DMS53 (cell line): ENCODE measurements at places on chromosomes 5 and 9.
A peak's percentile ranks its signal among the peaks of the same experiment; 100 is the strongest.

- DNase-seq = peak; percentile 94
These were observed 19.0 kb downstream of the C9orf152 start for GRCh38 chr9:110188991-110189390.

DNA sequence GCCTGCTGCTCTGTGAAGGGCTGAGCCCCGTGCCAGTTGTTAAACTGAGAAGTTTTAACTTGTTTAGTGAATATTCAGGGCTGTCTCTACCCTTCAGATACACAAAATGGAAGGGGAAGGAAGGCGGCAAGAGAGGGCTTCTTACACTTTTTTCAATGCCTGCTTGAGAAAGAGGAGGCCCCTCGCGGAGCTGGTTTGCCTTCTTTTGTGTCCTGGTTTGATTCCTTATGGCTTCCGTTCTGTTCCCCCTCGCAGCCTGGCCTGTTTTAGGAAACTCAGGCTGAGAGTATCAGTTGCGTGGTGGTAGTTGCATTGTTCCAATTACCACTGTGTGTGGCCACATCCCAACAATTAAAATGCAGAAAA, 1.0 kb downstream of the FAM53C start:
- no peak for DNase-seq

- DNase-seq = no peak
These were observed 192.9 kb upstream of the RAD23B start for GRCh38 chr9:107090218-107090617.

DNA sequence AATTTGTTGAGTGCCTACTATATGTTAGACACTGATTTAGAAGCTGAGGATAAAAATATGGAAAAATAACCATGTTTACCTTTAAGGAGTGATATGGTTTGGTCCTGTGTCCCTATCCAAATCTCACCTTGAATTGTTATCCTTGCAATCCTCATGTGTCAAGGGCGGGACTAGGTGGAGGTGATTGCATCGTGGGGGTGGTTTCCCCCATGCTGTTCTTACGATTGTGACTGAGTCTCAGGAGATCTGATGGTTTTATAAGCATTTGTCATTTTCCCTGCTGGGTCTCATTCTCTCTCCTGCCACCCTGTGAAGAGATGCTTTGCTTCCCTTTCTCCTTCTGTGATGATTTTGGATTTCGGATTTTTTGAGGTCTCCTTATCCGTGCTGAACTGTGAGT, 876.4 kb downstream of the DTWD2 start:
- DNase-seq = no peak

DNA sequence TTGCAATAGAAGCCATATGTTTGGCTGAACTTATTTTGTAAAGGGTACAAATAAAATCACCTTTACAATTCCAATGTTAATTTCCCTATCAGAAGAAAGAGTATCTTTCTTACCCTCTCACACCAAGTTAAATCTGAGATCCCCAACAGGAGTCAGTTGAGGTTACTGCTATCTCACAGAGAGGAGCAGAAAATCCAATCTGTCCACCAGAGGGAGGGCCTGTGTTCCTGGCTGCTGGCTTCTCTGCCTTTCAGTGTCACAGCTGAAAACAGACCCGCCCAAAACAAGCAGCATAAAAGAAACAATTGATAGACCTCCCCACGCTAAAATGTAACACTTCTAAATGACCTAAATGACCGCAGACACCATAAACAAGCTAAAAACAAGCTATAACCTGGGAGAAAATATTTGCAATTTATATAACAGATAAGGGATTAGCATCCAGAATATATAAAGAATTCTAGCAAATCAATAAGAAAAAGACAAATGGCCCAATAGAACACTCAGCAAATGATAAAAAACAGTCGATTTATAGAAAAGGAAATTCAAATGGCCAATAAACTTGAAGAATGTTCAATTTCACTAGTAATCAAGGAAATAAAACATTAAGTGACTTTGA, 24.5 kb upstream of the MVB12B start:
- DNase-seq = peak; percentile 81

GRCh38 chr9:113650207-113651131, 186.9 kb downstream of the RGS3 start:
- DNase-seq = peak; percentile 94

DNA sequence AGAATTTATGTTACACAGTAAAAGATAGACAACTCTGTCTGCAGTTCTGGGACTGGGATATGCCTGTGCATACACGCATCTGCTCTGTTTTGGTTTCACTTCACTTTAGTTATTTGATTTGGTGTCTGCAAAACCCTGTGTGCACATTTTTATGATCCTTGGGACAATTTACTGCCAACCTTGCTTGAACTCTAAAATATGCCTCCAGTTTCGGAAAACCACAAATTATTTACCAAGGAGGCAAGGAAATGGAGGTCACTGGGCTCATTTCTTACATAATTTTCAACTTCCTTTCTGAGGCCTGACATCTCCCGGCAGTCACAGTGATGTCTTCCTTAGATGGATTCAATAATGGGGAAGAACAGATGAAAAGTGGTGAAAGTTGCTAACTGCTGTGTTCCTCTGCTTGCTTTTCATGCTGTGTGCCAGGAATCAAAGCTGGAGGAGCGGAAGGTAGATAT, 61.2 kb upstream of the TAF11L2 start:
- DNase-seq = no peak

- DNase-seq = no peak
These were observed 16.3 kb upstream of the SLC36A2 start for GRCh38 chr5:151363673-151364072.

DNA sequence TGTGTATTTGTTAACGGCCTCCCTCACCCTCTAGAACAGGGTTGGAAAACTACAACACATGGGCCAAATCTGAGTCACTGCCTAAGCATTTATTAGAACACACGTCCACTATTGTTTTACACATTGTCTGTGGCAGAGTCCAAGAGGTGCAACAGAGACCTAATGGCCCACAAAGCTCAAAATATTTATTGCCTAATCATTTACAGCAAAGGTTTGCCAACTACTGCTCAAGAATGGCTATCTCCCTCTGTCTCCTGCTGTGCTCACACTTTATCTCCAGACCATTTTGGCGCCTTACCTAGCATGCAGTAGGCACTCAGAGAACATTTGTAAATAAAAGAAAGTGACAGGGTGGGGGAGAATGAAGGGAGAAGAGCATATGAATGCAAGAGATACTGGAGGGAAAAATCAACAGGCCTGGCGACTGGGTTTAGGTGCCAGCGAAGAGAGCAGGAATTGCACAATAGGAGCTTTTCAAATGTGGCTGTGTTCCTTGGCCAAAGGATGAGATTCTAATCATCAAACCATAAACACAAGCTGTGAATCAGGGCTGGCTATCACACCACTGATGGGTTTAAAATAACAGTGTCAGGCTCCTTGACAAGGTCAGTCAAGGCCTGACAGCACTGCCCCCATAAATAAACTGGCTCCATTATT, 80.3 kb downstream of the EPB41L4A start:
- no peak for DNase-seq

DNA sequence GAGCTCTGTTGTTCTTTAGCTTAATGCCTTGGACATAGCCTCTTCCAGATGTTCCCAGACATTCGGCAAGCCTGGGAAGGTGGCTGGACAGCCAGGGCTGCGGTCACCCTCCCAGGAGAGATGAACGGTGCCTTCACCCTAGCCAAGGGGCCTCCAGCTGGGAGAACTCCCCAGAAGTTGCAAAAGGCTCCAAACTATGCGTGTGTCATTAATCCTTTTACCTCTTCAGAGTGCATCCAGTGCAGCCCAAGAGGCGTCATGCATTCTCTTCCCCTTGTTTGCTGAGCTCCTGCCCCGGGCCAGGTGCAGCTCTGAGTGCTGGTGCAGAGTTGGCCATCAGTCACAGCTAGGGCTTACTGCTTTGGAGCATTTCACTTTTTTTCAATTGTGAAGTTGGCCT, 22.8 kb downstream of the HMCN2 start:
- DNase-seq = peak; percentile 80

GRCh38 chr5:43050384-43050783, 10.3 kb upstream of the ANXA2R start:
- DNase-seq = no peak

DNA sequence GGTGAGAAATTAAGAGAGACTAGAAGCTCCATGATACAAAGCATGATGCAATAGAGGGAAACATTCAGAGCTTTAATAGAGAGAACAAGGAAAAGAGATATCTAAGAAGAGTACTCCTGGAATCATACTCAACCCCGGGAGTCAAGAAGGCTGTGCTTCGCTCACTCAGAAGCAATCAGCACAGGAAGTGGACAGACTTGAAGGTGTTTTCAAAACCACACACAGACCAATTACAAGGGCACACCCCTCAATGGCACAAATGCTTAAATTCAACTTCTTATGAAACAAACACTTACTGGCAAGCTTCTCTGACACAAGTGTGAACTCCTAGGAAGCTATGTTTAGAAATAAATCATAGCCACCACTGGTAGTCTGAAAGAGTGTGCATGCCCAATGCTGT, 462.3 kb downstream of the GABRG2 start:
- DNase-seq = no peak

DNA sequence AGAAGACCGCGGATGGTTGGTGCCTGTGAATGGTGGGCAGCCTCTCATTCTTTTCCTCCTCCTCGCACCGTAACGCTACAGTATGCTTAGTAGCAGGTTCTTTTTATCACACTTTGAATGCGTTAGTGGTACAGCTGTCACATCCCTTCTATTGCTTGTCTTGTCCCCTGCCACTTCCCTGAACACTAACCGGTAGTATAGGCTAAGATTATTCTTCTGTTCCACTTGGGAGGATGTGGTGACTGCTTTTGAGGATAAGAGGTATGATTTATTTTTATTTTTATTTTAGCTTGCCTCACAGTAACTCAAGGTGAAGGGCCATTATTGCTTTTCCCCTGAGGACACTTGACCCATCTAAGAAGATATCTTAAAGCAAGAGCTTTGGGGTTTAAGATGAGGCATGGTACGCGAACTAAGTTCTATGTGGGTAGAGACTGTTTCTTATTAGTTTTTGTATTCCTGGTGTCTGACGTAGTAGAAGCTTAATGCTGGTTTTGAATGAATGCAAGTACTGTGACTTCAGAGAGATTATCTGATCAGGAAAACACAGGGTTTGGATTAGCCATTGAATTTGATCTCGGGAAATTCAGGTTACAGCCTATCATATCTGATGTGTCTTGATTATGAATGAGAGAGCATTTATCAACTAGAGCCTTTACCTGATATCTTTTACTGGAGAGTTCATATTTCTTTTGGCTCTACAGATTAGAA, 951 bp downstream of the UNC13B start:
- DNase-seq = peak; percentile 14

DNA sequence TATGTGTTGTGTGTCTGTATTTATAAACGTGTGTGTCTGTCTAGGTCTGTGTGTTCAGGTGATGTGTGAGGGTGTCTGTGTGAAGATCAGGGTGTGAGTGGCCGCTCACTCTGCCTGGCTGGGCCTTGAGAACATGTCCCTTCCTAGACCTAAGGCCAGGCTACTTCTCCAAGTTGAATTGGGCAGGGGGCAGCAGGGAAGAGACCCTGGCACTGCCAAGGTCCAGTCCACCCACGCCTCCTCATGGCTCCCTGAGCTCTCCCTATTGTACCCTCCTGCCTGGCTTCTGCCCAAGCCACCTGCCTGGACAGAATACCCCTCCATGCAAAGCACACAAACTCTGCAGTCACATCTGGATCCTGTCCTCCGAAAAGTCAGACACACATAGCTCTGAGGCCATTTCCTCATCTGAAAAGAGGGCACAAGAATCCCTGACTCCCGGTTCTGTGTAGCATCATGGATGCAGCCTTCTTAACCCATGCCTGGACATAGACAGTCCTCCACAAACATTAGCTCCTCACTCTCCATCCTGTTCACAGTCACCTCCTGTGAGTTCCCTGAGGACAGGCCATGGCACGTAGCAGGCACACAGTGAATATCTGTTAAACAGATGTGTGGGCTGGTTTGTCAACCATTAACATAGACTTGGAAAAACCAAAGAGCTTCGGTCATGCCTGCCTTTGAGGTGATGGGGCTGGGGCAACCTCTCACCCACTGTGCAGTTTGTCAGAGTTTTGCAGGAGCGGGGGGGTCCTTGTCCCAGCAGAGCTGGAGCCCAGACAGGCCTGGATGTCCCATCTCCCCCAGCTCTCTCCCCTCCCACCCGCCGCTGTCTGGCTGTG, 167.8 kb upstream of the MVB12B start:
- no peak for DNase-seq

GRCh38 chr9:30534455-30534854, 1850.0 kb upstream of the ACO1 start:
- no peak for DNase-seq

- peak; percentile 72 for DNase-seq
These were observed 208.6 kb downstream of the EPB41L4A start for GRCh38 chr5:112210430-112211005.

- DNase-seq = no peak
These were observed 436.4 kb upstream of the FTMT start for GRCh38 chr5:121415270-121415669.

DNA sequence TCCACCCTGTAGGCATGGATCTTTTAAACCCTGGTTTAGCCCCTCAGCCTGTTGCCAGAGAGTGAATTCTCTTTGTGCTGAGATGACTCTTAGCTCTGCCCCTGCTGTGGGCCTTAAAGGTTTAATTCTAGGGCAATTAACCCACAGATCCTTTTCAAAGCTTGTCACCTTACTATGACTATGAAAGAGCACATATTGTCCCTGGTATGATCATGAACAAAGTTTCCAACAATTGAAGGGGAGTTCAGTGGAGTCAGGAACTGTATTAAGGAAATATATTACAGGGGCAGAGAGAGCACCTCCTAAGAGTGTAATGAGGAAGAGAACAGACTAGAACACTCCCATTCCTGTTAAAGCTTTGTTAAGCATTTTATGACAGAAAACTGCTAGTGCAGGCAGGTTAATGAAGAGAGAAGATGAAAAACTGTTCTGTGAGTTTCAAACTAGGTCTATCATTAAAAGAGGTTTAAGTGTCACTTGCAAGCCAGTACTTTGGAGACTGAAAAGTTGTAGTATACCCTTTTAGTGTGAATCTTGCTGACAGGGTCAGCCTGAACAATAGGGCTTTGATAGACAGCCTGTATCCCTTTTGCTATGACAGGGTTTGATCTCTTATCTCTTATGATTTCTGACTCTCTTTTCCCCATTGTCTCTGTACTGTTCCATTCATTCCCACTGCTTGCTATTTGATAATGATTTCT, 104.2 kb upstream of the ELL2 start:
- DNase-seq = no peak

- DNase-seq = no peak
These were observed 240.3 kb downstream of the TLE4 start for GRCh38 chr9:79812099-79812498.

GRCh38 chr9:4549751-4550295, 59.6 kb downstream of the SLC1A1 start:
- DNase-seq = no peak
